ENCODE measurements at places on chromosomes 6 and 20.

DNA sequence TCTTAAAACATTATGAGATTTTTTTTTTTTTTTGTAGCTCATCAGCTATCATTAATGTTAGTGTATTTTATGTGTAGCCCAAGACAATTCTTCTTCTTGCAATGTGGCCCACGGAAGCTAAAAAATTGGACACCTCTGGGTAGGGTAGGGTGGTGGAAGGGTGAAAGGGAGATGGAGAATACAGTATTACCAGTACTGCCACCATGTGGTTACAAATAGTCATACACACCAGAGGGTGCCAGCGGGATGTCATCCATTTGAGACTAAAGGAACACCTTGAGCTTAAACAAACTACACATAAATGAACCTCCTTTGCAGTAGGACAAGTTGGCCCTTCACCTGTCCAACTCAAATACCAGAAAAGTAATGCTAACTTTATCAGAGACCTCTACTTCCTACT, 601.9 kb downstream of the HTR1B start:
- no peak for DNase-seq

- no peak for DNase-seq
These were observed 22.2 kb downstream of the CEP57L1 start for GRCh38 chr6:109117346-109118035.

GRCh38 chr6:75282706-75283105, 1.9 kb downstream of the TMEM30A start:
- DNase-seq, result no peak

DNA sequence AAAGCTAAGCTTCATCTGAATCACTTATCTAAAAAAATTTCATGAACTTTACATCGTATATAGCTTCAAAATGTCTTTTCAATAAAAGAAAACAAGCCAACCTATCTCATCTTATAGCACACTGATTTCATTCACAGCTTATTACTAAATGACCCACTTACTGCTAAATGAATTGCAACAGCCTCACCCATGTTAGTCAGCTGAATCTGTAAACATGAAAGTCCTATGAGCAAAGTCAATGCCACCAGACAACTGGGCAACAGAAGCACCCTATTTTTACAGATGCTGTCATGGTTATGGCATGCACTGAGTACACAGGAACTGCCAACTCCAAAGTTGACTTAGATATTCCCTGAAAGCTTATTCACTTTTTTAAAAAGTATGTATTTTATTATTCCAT, 41.2 kb upstream of the DST start:
- DNase-seq, result no peak

- no peak for DNase-seq
These were observed 24.3 kb upstream of the CCN5 start for GRCh38 chr20:44690781-44691423.
